ENCODE measurements at places on chromosomes 1 and 21.

DNA sequence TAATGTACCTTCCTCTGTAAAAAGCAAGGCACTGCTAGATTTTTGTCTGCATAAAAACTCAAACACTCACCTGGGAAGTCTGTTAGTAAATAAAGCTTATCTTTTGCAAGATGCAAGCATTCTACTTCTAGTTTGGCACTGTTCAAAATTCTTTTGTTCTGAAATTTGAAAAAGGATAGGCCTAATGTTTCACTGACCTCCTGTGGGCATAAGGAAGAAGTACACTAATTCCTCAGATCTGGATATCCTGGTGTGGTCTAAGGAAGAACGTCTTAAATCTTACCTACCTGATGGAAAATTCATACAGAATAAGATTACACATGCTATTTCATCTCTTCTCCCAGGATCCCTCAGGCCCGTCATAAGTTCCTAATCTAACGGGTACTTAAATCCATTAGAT lies 93.5 kb upstream of the CAMK1G start:
- no peak for DNase-seq

GRCh38 chr1:223811634-223812101 lies 34.1 kb downstream of the TP53BP2 start:
- no peak for DNase-seq

DNA sequence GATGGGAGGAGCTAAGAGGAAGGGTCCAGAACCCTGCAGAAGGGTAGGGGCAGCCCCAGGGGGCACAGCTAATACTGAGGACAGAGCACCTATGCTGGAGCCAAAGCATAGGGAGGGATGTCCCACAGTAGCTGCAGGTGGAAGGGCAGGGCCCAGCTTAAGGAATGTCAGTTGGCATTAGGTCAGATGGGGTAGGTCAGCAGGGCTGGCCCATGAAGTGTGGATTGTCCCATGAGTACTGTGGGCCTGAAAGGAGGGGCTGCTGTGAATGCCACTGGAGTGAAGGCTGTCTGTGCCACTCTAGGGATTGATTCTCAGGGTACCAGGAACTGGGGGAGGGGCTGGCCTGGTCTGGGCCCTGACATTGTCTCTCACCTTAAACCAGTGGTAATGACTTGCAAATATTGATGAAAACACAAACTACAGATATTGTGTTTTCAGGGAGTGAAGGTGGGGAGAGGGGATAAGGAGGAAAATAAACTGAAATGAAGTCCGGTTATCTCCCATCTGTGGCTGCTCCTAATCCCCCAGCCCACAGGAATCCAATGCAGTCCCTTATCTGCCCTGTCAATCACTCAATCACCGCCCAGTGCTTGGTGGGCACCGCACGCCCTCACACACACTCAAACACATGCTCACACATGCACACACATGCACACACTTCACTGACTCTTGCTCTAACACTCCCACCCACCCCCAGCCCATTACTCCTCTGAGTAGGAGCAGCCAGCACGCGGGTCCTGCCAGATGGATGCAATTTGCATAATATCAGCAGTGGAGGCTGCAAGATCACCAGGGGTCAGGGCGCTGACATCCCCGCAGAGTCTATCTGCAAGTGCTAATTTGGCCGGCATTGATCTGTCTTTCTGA lies 27.8 kb downstream of the DMAP1 start:
- no peak for DNase-seq

GRCh38 chr1:219555031-219555692 lies 57.7 kb downstream of the ZC3H11B start:
- no peak for DNase-seq

DNA sequence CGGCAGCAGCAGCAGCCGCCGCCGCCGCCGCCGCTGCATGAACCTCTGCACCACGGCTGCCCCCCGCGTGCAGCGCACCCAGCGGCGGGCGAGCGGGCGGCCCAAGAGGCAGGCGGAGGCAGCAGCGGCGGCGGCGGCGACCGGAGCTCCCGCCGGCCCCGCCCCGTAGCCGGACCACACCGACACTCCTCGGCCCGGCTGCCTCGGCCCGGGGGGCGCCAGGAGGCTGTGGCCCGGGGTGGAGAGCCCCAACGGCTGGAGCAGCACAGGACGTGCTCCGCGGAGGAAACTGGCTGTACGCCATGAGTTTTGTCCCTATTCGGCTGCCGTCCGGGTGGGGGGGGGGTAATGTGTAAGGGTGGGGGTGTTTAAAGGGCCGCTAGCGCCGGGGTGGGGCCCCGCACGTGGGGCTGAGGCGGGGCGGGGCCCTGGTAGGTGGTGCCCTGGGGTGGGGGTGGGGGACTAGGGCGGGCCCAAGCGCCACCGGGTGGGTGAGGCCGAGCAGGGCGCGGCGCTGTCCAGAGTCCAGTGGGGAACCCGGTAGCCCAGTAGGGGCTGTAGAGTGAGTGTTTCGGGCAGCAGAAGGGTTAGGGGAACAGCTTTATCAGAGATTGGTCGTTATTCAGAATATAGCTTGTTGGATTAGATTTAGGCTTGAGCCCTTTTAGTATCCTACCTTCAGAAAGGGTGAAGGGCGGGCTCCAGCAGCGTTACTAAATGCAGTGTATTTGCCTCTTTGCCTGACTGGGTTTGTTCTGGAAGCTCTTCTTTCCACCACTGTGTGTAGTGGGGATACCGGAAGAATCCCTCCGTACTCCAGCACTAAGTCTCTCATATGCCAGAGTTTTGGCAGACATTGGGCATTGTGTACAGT lies at the start of gene FAM78B:
Gene FAM78B (minus strand): TSS at position 304 of the 874 bp plus-strand sequence. CDS start 753 bp downstream, outside the sequence.
- DNase-seq = peak; percentile 64

GRCh38 chr1:234782791-234783190 lies 172.8 kb upstream of the IRF2BP2 start:
- no peak for DNase-seq

DNA sequence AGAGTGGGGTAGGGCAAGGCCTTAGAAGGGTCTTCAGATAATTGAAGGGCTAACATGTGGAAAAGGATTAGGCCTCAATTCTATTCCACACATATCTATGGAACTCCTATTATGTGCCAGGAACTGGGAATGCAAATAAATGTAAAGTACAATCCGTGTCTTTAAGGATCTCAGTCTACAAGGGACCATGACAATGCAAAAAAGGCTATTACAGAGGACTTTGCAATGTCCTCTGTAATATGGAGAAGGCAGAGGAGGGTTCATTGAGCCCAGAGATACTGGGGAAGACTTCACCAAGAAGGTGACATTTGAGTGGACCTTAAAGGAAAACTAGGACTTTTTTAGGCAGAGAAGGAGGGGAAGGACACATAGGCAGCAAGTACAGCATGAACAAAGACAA lies 4.5 kb upstream of the SCMH1 start:
- DNase-seq = no peak

GRCh38 chr1:11486231-11487009 lies 7.5 kb downstream of the DISP3 start:
- DNase-seq = no peak

- DNase-seq = no peak
These were observed 85.2 kb upstream of the ABCD3 start for GRCh38 chr1:94332952-94333351.

- DNase-seq = no peak
These were observed 824.8 kb downstream of the ADGRL2 start for GRCh38 chr1:82625537-82625936.

DNA sequence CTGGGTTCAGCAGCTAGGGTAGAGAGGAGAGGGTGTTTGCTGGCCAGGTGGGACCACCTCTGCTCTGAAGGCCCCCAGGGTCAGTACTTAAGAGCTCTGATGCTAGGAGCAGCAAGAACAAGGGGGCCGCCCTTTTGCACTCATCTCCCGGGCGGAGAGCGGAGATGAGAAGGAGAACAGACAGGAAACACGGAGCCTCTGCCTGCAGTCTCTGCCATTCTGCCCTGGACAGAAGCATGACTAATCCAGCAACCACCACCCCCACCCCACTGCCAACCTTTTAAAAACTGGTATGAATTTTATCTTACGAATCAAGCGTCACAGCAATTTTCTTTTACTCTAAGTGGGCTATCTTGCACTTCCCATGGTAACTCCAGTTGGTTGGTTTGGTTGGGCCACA lies 34.5 kb downstream of the PARP1 start:
- no peak for DNase-seq

DNA sequence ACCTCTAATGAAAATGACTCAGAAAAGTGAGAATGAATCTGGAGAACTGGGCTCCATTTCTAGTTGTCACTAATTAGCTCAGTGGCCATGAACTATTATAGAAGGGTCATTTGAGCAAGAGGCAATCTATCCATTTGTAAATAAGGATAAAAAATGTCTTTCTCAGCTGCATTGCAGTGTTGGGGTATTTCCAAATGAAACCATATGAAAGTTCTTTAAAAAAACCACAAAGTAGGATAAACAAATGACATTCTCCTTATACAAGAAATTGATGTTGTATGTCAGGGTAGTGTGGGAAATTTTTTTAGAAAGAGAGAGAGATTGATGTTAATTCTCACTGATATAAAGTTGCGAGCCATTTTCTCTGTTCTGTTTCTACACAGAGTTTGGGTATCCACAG lies 26.0 kb downstream of the FMO3 start:
- DNase-seq = no peak

- no peak for DNase-seq
These were observed 20.9 kb downstream of the PDXK start for GRCh38 chr21:43739621-43740435.

DNA sequence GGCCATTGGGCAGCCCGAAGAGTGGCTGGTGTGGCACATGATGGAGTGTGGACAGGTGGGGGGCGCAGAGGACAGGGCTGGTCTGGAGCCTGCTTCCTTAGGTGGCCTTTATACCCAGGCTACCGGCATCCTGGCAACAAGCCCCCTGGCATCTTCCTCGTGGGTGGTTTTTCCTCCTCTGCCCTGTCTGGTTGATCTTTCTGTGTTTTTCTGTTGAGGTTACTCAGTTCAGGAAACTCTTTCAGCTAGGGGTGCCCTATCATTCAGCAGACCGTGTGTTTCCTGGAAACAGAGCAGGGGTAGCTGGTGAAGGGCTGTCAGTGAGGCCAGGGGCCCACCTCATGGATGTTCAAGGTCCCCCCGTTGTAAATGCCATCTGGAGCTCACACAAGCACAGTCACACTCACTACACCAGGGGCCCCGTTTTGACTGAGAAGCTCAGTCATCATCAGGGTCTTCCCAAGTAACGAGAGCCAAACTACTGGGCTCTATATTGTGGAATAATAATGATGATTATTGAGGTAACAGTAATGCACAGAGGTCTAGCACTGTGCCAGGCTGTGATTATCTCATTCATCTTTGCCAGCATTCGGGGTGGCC lies at the start of gene KRTAP12-4:
Gene KRTAP12-4 (minus strand): TSS at position 84 of the 600 bp plus-strand sequence. CDS start 45 bp downstream, at position 39.
- DNase-seq = no peak

DNA sequence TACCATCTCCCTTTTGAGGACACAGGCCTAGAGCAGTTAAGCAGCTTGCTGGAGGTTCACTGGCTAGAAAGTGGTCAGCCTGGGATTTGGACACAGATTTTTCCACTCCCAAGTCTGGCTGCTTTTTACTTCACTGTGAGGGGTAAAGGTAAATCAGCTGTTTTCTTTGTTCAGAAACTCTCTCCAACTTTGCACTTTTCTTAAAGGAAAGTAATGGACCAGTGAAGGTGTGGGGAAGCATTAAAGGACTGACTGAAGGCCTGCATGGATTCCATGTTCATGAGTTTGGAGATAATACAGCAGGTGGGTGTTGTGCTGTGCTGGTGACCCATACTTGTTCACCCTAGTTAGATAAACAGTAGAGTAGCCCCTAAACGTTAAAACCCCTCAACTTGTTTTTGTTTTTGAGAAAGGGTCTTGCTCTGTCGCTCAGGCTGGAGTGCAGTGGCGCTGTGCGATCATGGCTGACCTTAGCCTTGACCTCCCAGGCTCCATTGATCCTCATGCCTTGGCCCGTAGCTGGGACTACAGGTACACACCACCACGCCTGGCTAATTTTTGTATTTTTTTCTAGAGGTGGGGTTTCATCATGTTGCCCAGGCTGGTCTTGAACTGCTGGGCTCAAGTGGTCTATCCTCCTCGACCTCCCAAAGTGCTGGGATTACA lies 4.2 kb downstream of the SOD1 start:
- DNase-seq = no peak

GRCh38 chr1:46062651-46063319 lies 69.6 kb downstream of the PIK3R3 start:
- DNase-seq = no peak

DNA sequence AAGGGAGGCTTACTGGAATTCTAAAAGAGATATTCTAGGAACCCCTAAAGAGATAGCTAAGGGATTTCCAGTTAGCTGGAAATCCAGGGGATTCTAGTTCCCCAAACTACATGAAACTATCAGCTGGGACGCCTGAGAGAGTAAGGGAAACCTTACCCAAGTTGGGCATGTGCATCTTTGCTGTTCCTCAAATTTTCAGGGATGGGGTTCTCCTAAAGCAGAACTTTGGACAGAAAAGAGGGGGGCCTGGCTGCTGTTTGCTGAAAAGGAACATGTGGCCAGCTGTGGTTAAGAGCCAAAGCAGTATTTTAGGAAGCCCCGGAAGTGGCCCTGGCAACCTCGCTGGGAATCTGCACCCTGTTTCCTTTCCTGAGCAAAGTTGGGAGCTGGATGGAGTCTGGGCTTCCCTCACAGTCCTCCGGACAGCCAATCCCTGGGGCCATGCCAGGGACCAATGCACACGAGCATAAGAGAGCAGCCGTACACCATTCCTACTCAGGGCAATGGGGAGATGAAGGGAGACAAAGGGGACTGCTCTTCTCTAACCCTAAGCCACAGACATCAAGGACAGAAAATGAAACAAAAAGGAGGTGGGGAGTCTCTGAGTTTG lies 154.3 kb downstream of the PLXNA2 start:
- no peak for DNase-seq

GRCh38 chr1:18883636-18884418 lies 18.5 kb downstream of the ALDH4A1 start:
- no peak for DNase-seq

DNA sequence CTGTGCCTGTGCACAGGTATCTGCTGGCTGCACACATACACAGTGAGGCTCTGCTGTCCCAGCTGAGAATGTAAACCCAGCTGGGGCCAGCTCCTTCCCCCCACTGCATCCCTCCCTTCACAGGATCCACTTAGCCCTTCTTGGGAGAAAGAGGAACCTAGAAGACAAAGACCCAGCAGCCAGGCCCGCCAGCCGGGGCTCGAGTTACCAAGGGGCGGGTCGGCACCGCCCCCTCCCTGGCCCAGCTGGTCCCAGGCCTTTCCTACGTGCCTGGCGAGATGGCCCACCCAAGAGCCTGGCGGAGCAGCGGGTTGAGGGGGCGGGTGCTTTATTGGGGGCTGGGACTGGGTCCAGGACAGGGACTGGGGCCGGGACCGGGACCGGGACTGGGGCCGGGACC lies 2.1 kb downstream of the SH3BGRL3 start:
- no peak for DNase-seq

DNA sequence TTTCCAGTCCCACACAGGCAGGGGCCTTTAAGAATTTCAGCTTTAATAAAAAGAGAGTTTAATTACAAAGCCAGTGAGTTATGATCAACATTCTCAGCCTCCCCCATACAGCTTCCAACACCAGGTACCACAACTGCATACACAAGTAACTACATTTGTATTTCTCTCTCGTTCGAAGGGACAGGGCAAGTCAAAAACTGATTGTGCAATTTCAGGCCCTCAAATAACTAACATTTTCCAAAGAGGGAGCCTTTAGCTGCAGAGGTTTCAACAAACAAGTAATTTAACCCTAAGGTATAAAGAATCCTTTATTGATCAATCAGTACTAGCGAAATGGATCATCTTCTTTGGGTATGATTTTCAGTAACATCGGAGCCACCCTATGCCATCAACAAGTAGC lies 142.4 kb downstream of the ZNF281 start:
- DNase-seq = no peak

Data from RWPE2 (cell line).